ENCODE measurements at places on chromosomes 1 and 21.

- DNase-seq: no peak
These were observed 358.4 kb upstream of the SGIP1 start for GRCh38 chr1:66175581-66175980.

DNA sequence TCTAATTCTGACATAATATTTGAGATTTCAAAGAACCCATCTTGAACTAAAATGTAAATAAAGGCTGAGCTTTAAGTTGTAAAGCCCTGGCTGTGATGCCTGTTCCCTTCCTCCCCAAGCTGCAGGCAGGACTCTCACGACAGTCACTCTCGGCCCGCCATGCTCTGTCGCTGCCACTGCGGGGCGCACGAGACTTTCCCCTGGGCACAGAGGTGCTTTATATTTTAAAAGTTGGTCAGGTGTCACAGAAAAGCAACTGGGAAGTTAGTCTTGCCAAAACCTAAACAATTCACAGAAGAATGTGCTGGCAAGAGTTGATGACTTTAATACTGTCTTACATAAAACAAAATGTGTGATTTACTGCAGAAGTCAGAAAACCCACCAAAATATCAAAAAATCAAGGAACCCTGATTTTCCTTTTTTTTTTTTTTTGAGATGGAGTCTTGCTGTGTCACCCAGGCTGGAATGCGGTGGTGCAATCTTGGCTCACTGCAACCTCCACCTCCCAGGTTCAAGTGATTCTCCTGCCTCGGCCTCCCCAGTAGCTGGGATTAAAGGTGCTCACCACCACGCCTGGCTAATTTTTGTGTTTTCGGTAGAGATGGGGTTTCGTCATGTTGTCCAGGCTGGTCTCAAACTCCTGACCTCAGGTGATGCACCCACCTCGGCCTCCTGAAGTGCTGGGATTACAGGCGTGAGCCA, 10.7 kb downstream of the LRRC47 start:
- DNase-seq: no peak

- no peak for DNase-seq
These were observed 56.3 kb downstream of the WNT9A start for GRCh38 chr1:227891223-227891954.

DNA sequence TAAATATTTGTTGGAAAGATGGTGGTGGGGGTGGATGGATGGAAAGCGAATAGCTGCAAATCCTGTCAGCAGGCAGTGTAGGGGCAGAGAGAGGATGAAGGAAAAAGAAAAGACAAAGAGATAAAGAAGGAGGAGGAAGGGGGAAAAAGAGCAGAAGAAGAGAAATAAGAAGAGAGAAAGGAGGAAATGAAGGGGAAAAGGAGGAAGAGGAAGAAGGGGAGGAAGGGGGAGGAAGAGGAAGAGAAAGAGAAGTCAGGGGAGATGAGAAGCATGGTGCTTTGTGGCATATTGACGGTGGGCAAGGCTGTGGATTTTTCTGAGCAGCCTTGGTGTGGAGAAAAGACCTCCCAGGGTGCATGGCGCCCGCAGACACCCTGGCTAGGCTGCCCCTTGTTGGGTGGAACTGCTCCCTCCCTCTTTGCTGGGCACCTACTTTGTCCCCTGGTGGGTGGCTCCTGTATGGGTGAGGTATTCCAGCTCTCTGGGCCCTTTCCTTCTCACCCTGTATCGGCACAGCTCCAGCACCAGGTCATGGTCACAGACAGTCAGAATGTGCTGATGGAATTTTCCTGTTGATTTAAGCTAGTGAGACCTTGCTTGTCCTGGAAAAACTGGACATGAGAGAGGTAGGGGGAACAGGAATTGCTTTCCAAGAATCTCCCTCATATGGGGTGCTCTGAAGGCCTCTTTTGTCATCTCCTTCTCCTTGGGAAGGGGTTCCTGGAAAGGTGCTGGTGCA, 45.7 kb upstream of the TLR5 start:
- DNase-seq: no peak

DNA sequence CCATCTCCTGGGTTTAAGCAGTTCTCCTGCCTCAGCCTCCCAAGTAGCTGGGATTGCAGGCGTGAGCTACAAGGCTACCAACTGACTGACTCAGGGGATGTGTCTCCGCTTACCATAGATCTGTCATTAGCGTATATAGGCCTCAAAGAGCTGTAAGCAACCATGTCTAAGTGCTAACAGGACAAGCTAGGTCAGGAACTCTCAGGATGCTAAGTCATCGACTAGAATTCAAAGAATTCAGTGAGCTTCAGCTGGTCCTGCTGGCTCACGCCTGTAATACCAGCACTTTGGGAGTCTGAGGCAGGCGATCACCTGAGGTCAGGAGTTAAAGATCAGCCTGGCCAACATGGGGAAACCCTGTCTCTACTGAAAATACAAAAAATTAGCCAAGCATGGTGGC, 29.5 kb downstream of the CAPN2 start:
- no peak for DNase-seq

GRCh38 chr1:20555758-20556120, 3.4 kb downstream of the FAM43B start:
- DNase-seq: no peak

- DNase-seq: no peak
These were observed 1326.5 kb upstream of the B3GALT2 start for GRCh38 chr1:194512957-194513356.

DNA sequence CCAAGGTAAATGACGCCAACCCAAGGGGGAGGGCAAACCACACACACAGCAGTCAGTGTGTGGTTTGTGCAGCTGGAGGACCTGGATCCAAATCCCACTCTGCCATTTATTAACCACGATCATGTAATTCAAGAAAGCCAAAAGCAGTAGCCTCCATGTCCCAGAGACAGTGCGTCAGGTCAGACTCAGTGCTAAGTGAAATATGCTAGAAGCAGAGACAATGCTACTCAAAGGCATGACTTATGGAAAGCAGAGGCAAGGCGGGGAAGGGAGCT, 13.6 kb downstream of the TTC39A start:
- no peak for DNase-seq

- DNase-seq: no peak
These were observed 7.8 kb downstream of the CLDN19 start for GRCh38 chr1:42732126-42732680.

- peak; percentile 17 for DNase-seq
These were observed 1.4 kb upstream of the RGS2 start for GRCh38 chr1:192807211-192808162.

DNA sequence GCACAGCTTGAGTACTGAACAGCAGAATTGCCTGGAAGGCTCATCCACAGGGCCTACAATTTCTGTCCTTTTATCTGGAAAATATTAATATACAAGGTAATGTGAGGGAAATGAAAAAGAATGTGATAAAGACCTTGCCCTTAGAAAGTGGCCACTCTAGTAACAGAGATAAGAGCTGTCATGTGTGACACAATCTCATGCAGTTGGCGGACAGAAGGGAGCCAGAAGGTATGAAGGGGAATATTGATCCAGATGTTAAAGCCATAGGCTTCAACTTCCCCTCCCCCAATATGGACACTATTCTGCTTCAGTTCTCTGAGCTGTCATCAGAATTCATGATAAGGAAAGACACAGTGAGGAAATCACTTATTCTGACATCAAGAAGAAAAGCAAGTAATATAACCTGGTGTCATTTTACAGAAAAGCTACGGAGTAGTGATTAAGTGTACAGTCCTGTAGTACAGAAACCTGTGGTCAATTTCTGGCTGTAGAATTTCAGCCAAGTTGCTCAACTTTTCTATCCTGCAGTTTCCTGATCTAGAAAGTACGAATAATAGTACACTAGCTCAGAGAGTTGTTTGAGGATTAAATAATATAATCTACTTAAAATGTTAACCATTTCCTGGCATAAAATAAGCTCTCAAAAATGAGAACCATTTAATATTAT, 572.1 kb downstream of the DPYD start:
- no peak for DNase-seq

DNA sequence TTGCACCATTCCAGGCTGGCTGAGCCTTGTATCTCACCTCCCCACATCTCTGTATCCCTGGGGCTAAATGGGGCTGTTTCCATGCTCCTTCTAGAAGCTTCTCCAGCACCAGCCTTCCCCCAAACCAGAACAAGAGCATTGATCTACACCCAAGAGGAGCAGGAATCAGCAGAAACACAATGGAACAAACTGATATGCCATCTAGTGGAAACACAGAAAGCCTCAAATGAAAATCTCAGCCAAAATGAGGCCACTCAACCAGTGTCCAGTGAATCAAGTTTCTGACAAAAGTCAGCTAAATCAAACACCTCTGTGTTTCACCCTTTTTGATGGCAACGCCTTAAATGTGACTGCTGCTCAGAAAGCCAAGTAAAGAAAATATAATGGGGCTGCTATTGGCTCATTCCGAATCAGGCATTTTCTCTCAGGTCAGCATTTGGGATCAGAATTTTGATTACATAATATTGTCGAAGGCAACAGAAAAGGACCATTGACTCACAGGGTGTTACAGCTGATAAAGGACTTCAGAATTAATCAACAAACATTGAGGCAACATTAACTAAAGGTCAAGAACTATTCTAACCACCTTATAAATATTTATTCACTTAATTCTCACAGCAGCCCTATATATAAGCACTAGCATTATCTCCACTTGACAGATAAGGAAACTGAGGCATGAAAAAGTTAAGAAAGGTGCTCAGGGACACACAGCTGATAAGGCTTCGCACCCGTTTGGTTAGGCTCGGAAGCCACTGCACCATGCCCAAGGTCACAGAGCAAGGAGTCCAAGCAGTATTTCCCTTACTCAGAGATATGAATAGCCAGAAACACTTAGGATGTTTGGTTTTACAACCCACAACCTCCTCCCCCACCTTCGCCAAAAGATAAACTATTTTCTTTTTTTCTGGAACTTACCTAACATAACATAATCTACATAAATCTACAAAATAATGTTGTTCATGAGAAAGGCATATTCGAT, 85.8 kb upstream of the KCNJ15 start:
- no peak for DNase-seq

GRCh38 chr1:205226868-205227583, 720 bp upstream of the TMCC2 start:
- DNase-seq: no peak

GRCh38 chr1:47942240-47942629, 55.0 kb downstream of the TRABD2B start:
- DNase-seq: no peak

- no peak for DNase-seq
These were observed 1.2 kb downstream of the NASP start for GRCh38 chr1:45585110-45585426.

DNA sequence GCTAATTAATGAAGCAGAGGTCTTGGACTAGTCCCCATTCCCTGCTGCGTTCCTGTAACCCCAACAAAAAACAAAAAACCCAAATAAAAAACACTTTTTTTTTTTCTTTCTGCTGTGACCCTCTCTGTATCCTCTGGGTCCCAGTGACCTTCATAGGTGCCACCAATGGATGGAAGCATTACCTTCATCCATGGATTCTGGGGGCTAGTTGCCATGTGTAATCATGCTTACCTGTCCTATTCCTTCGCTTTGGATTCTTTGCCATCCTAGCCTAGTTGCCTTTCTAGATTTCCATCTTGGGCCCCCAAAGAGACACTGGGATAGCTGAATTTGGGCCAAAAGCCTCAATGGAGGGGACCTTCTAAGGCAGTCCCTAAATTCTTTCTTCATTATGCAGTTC, 1208.7 kb downstream of the BRINP3 start:
- no peak for DNase-seq

DNA sequence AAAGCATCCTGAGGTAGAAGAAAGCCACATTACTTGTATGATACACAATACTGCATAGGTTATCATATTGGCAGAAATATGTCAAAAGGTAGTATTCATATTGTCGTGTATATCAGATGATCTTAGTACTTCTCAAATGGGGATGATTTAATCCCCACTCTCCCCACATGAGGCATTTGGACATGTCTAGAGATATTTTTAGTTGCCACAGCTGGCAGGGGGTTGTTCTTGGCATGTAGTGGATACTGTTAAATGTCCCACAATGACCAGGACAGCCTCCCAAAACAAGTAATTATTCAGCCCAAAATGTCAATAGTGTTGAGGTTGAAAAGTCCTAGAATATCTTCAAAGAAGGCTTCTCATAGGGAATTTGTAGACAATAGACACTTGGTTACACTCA, 162.8 kb downstream of the NEGR1 start:
- DNase-seq: no peak

GRCh38 chr21:37682966-37683365, 233.3 kb downstream of the KCNJ6 start:
- no peak for DNase-seq

DNA sequence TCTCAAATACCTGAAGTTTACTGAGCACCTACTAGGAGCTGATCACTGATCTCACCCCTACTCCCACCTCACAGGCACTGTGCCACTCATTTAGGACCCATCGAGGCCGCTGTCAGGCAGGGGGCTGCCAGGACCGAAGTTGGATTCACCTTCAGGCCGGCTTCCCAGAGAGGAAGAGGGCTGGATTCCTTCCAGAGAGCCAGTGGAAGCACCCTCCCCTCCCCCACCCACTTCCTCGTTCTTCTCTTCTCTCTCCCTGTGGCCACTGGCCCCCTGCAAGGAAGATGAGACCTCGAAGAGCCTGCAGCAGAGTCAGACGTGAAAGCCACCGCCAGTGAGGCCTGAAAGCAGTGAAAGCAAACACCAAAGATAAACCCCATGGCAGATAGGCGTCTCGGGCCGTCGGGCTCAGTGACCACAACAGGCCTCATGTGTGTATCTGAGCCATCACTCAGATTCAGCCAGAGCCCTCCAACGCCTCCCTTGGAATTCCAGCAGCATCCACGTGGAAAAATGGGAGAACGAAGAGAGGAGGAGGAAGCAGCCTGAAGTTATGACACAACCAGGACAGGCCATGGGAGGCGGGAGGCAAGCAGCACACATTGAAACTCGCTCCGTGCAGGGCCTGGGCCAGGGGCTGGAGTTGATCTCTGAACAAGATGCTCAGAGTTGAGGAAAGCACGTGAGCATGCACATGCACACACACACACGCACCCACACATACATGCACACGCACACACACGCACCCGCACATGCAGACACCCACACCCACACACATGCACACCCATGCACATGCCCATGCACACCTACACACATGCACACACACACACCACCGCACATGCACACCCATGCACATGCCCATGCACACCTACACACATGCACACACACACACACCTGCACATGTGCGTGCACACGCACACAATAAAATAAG, 6.2 kb upstream of the AGTRAP start:
- no peak for DNase-seq

DNA sequence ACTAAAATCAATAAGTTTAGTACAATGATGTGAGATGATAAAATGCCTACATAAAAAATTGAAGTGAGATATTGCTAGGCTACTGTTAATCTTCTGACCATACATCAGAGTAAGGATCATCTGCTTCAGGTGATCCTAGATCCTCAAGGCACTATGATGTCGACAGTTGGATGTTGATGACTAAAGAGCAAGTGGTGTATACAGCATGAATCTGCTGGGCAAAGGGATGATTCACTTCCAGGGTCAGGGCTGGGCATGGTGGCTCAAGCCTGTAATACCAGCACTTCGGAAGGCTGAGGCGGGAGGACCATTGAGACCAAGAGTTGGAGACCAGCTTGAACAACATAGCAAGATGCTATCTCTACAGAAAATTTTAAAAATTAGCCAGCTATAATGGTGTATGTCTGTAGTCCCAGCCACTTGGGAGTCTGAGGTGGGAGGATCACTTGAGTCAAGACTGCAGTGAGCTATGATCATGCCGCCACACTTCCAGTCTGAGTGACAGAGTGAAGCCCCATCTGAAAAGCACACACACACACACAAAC, 24.6 kb downstream of the NUF2 start:
- DNase-seq: no peak
